ENCODE measurements at places on chromosomes 5 and 9.
A peak's percentile ranks its signal among the peaks of the same experiment; 100 is the strongest.

GRCh38 chr5:97531549-97531948 lies 348.5 kb upstream of the RIOK2 start:
- DNase-seq, result no peak

GRCh38 chr9:112348257-112349007 lies 15.0 kb upstream of the PTBP3 start:
- DNase-seq, result peak; percentile 70

GRCh38 chr5:34053133-34053532 lies 10.1 kb upstream of the C1QTNF3 start:
- DNase-seq, result no peak

- DNase-seq, result no peak
These were observed 758.3 kb downstream of the DNAH5 start for GRCh38 chr5:13186177-13186576.

- DNase-seq, result no peak
These were observed 16.8 kb downstream of the RASGRF2 start for GRCh38 chr5:80976985-80977384.

DNA sequence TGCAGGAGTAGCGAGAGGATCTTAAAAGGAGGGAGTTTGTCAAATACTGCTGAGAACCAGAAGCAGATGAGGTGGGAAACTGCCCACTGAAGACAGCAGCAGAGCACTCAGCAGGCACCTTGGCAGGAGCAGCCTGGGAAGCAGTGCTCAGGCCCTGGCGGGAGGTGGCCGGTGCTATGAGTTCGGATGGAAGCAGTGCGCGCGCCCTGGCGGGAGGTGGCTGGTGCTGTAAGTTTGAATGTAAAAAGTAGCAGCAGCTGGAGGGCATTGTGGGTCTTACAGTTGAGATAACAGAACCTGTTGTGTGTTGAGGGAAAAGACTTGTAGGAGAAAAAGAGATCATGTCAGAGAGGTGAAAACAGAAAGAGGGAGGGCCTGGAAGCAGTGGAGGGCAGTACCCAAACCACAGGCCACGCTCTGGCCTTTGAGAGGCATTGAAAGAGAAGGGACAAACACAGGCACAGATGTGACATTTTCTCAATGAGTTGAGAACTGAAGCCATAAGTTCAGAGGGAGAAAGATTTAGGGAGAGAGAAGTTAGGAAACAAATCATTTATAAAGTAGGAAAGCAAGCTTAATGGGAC lies 130.9 kb downstream of the ERCC6L2 start:
- no peak for DNase-seq

- DNase-seq, result no peak
These were observed 23.9 kb downstream of the SLC36A1 start for GRCh38 chr5:151471276-151471675.

- no peak for DNase-seq
These were observed 26.9 kb downstream of the MRPS30 start for GRCh38 chr5:44835693-44836092.

DNA sequence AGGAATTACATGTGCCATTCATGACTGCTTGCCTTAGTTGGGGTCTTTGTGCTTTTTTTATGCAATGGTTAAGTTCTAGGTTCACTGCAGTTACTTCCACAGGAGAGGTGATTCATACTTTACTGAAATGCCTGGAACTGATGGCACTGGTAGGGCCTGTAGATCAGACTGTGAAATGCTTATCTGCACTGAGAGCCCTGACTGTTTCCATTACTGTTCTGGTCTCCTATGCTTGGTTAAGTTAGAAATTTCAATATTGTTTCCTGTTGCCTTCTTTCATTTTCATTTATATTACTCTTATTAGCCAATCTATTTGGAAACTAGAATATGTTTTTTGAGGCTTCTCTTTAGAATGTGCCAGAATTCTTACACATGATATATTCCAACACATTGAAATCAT lies 484.1 kb upstream of the SEMA6A start:
- DNase-seq, result no peak

GRCh38 chr5:141889282-141889871 lies 11.2 kb upstream of the PCDH1 start:
- no peak for DNase-seq

GRCh38 chr5:171122372-171122771 lies 186.7 kb upstream of the TLX3 start:
- peak; percentile 3 for DNase-seq

DNA sequence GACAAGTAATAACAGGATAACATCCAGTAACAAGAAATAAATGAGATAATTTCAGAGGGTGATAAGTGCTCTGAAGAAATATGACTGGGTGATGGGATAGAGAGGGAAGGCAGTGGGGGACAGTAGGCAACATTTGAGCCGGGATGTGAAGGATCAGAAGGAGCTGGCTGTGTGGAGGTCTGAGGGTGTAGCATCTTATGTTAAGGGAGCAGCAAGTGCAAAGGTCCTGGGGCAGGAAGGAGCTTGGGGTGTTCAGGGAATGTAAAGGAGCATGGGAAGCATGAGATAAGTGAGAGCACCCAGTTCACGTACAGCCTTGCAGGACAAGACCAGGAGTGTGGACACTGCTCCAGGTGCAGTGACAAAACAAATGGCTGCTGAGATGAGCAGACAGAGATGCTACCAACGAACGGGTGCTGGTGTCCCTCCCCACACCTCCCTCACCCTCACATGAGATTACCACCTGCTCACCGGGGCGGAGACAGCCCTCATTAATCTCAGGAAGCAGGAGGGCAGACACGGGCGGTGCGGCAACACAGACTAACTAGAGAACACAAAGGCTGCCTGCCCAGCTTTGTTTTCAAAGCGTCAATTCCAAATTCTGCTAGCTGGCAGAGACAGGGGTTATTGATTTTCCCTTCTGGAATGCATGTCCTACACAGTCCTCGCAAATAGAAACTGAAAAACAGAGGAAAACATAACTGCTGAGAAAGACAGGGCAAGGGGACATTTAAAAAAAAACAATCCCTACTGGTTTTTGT lies 298.1 kb upstream of the PANK3 start:
- no peak for DNase-seq

GRCh38 chr5:149379177-149379761 lies at the start of gene IL17B:
IL17B (minus strand) TSS chr5:149379292; CDS start chr5:149379225, 67 bp downstream.
- DNase-seq, result no peak

- DNase-seq, result peak; percentile 46
These were observed 77.7 kb downstream of the EBF1 start for GRCh38 chr5:159021901-159022556.

GRCh38 chr9:35322075-35322885 lies 160.5 kb downstream of the UNC13B start:
- no peak for DNase-seq

DNA sequence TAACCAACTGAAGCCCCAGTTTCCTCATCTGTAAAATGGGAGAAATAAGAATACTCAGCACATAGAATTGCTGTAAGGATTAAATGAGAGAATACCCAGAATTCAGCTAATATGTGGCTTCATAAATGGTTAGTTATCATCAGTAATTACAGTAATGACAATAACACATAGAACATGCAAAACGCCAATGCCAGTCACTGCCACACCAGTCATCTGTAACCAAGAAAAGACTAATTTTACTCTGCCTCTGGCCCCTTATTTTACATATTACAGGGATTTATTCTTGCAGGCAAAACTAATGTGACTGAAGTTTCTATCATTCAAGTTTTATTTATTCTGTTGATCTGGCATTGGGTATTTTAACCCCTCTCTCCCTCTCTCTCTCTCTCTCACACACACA lies 46.5 kb downstream of the EBF1 start:
- DNase-seq, result no peak

GRCh38 chr5:82537687-82538306 lies 259.6 kb upstream of the RPS23 start:
- DNase-seq, result no peak

DNA sequence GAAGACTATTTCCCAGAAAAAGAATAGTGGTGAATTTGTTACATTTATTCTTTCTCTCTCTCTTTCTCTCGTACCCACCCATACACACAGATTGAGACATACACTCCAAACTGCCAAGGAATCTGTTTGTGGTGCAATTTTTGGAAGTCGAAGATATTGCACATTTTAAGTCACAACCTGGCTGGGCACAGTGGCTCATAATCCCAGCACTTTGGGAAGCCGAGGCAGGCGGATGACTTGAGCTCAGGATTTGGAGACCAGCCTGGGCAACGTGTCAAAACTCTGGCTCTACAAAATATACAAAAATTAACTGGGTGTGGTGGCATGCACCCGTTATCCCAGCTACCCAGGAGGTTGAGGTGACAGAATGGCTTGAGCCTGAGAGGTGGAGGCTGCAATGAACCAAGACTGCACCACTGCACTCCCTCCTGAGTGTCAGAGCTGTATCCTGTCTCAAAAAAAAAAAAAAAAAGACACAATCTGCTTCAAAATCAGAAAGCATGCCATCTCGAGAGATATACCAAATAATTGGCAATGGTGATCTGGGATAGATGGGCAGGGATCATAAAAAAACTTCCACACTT lies 19.2 kb upstream of the PLIN2 start:
- no peak for DNase-seq

- DNase-seq, result no peak
These were observed 420.3 kb downstream of the GABRG2 start for GRCh38 chr5:162487528-162488525.

- DNase-seq, result no peak
These were observed 20.0 kb downstream of the ERAP2 start for GRCh38 chr5:96896276-96896675.

DNA sequence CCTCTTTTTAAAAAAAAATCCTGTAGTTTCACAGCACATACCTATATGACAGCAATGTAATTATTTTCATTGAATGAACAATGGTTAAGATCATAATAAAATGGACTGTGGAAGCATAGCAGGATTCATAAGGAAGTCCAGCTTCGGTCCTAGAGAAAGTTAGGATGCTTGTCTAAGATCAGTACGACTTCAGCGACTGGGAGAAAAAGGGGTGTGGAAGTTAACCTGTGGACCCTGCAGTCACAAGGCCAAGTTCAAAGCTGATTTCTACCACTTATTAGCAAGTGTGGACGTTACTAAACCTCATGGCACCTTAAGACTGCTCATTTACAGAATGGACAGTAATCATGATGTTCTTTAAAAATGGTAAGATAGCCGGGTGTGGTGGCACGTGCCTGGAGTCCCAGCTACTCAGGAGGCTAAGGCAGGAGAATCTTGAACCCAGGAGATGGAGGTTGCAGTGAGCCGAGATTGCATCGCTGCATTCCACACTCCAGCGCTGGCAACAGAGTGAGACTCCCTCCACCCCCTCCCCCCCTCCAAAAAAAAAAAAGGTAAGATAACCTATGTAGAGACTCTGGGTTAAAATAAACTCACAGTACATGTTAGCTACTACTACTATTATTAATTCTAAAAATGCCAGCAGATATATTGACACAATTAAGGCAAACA lies 71.6 kb upstream of the PCA3 start:
- DNase-seq, result no peak

Data from cerebellum (tissue), 4 donors.